ENCODE measurements at places on chromosomes 7 and 10. TPM values are rescaled to one million over a fixed set of nuclear protein-coding genes. Genes with fewer than 3 reads are reported as not detected.

Gene RTKN2
- total RNA-seq: 7.2 TPM

Gene CPEB3
- total RNA-seq: 0.86 TPM

Gene CRHR2
- total RNA-seq: not detected

Gene CYP2E1
- 3.5 TPM for total RNA-seq

Gene SLC26A4
- total RNA-seq: under 0.01 TPM

Gene ASAH2B
- 5.9 TPM for total RNA-seq

Gene IPMK
- 2.8 TPM for total RNA-seq

Gene GPNMB
- 93.1 TPM for total RNA-seq

Gene SEMA3A
- 18.4 TPM for total RNA-seq

Gene INMT
- total RNA-seq: 17.8 TPM

Gene ANKRD2
- total RNA-seq: not detected

Gene PDK4
- total RNA-seq: under 0.01 TPM

Gene PSMG3
- total RNA-seq: 39.4 TPM

Gene NUTM2A
- 0.66 TPM for total RNA-seq

Gene SPDYE8
- total RNA-seq: not detected

Gene JAKMIP3
- under 0.01 TPM for total RNA-seq

Gene TAS2R4
- total RNA-seq: 0.86 TPM

Gene GDI2
- total RNA-seq: 570 TPM

Gene ATOH7
- not detected for total RNA-seq

Gene TYSND1
- total RNA-seq: 5.0 TPM

Gene MACC1
- not detected for total RNA-seq

Gene PLAU
- 1,436 TPM for total RNA-seq

Gene CXCL12
- 1.6 TPM for total RNA-seq

Gene SORCS1
- total RNA-seq: not detected

Gene FFAR4
- total RNA-seq: not detected

Gene PHYHIPL
- not detected for total RNA-seq

Gene HIF1AN
- total RNA-seq: 13.2 TPM

Gene PNLIPRP1
- not detected for total RNA-seq

Gene BMS1
- 23.5 TPM for total RNA-seq

Gene VDAC2
- 170 TPM for total RNA-seq

Gene EIF4H
- 413 TPM for total RNA-seq

Data from placental pericyte (primary cell).